EH (cell line): ENCODE measurements at places on chromosomes 12 and 14.

- peak; percentile 15 for DNase-seq
These were observed 17.4 kb downstream of the CEP170B start for GRCh38 chr14:104882325-104882973.

DNA sequence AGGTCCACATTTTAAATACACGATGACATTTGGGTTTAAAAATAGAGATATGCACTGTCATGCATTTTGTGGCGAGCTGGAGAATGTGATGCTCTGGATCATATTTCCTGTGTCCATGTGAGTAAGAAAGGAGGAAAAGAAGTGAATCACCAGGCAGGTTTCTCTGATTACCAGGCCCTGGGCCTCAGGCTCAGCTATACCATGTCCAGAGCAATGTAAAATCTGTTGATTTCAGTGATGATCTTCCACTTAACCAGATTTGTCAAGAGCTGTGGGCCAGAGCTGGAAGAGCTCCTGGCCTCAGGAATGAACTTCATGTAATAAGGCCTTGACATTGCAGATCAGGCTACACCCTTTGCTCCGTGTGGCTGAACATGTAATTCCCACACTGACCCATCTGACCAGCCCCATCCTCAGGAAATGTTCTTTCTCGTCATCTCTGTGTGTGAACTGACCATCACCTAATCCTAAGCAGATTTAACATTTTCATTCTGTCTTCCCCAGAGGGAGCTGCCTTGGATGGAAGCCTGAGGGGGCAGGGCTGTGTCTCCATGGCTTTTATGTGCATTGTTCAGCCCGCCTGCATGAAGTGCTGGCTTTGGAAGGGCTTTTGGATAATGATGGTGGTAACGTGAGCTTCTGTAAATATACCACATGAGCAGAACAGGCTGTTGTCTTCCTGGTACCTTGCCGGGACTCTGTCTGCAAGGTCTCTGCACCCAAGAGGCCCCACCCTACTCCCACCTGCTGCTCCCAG lies 54.5 kb downstream of the CRACR2A start:
- DNase-seq: peak; percentile 97

DNA sequence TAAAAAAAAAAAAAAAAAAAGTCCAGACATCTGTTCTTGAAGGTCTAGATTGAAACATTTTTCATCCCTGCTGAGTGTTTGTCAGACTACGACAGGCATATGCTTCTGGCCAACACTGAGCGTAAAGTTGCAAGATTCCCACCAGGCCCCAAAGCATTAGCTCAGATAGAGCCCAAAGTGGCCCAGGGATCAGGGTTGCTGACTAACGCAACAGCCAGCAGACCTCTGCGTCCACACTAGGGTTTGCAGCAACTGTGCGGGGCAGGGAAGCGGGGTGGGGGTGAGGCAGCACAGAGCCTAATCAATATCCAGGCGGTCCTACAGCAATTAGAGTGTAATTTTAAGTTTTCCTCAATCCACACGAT lies 55.7 kb downstream of the SSH1 start:
- DNase-seq: peak; percentile 73

DNA sequence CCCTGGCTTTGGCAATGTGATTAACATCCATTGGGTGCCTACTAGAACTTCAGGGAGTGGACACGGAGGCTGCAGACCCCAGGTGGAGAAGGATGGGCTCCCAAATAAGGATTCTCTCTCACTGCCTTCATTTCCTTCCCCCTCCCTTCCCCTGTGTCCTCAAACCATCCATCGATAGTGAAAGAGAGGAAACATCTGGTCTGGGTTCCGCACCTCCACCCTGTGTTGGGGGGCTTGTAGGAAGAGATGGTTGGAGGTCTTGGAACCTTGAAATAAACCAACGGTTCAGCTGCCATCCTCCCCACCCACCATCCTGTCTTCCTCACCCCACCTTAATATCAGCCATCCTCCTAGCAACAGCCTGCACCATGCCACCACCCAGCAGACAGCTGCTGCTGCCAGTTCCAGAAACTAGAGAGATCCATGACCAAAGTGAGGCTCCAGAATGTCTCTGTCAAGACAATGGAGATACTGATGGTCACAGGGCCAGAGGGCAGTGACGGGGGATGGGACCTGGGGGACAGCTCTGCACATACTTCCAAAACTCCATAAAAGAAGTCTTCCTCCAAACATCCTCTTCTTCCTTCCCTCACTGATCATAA lies 153.1 kb upstream of the CCND2 start:
- DNase-seq: no peak
